ENCODE measurements at places on chromosomes 4 and X.

GRCh38 chr4:155007660-155008176 is 200.7 kb upstream of the NPY2R start:
- no peak for DNase-seq

- no peak for DNase-seq
These were observed 211.3 kb downstream of the TENM3 start for GRCh38 chr4:182454440-182455013.

DNA sequence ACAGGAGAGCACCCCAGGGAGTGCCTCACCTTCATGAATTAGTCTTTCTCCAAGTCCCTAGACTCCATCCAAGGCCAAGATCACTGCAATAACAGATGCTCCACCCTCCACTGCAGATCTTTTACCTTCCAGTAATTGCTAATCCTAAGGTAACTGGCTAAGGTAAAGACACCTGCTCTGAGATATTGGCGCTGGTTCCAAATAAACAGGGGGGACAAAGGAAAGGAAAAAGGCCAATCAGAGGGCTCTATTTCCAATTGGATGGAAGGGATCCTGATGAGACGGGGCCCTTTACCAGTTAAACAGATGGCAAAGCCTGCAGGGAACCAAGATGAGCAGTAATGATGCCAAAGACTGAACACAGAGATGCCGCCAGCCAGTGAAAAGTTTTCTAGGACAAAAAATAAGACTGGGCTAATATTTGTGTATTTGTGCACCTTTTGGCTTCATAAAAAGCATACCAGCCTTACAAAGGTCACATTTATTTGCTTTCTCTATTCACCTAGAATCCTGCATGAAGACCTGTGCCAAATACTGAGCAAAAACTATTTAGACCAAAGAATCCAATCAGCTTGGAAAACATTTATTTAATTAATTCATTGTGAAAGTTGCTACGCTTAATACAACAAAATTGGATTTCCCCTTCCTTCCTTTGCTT is 148.5 kb downstream of the PPP3CA start:
- no peak for DNase-seq

- no peak for DNase-seq
These were observed 447 bp downstream of the PDZD11 start for GRCh38 chrX:70289168-70289792.

GRCh38 chr4:8167291-8167690 is 8.7 kb upstream of the ABLIM2 start:
- DNase-seq, result no peak

DNA sequence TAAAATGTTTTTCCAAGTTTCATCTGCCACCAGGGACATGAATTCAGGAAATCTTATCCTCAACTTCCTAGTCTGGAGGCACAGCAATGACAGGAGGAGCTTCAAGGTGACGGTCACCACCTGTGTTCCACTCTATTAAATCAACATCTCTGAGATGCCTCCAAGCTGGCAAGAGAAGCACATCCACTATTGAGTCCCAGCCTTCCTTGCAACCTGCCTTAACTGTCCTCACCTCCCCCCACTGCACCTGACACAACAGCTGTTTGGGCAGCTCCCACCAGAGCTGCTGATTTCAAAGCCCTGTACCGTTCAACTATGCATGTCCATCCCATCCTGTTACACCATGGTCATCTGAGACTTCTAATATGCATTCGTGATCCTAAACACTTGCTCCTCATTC is 123.4 kb downstream of the COL25A1 start:
- no peak for DNase-seq

- no peak for DNase-seq
These were observed 29.0 kb downstream of the NOP14 start for GRCh38 chr4:2934077-2934812.

- DNase-seq, result no peak
These were observed 5.6 kb upstream of the THOC2 start for GRCh38 chrX:123738378-123738940.

Measured in stimulated activated CD4-positive, alpha-beta T cell treated with anti-CD3 and anti-CD28 coated beads, Interleukin-12 subunit alpha, Interleukin-12 subunit beta, amount 100 ng/mL, for 24 hours (primary cell).